ENCODE measurements at places on chromosomes 5 and 9. TPM values are rescaled to one million over a fixed set of nuclear protein-coding genes. Genes with fewer than 3 reads are reported as not detected.

- no peak for DNase-seq
Measured at GRCh38 chr9:123957168-123957721, 27.3 kb upstream of the DENND1A start.

DNA sequence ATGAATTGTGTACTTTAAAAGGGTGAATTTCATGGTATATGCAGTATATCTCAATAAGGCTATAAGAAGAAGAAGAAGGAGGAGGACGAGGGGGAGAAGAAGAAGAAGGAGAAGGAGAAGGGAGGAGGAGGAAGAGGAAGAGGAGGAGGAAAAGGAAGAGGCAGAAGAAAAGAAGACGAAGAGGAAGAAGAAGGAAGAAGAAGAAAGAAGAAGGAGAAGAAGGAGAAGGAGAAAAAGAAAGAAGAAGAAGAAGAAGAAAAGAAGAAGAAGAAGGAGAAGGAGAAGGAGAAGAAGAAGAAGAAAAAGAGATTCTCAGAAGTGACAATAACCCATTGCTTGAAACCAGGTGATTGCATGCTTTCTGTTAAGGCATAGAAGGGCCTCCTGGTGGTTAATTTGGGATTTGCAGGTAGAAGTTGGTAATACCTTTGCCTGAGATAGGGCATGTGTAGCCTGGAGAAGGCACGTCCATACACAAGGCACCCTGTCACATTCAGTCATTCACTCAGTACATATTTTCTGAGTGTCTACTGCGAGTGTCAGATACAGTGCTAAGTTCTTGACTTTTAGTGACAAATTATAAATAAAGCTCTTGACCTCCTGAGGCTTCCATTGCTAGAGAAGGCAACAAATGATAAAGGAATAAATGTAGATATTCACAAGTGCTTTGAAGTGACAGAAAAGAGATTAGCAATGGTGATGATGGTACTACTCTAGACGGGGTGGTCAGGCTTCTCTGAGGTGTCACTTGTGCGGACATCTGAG lies 231.3 kb downstream of the NPR3 start:
- DNase-seq: no peak

GRCh38 chr9:133103183-133103986 lies 17.7 kb downstream of the RALGDS start:
- no peak for DNase-seq

- no peak for DNase-seq
Measured at GRCh38 chr9:95415158-95415557, 97.6 kb upstream of the FANCC start.

GRCh38 chr5:4159681-4160080 lies 564.0 kb downstream of the IRX1 start:
- DNase-seq: no peak

The SETD9 gene
- total RNA-seq: 8.0 TPM

The SOHLH1 gene
- total RNA-seq: not detected

Measured in GM12878 (cell line).